ENCODE measurements at places on chromosomes 2 and 18.

- no peak for DNase-seq
Observed at GRCh38 chr2:191666732-191667131, 11.2 kb upstream of the NABP1 start.

GRCh38 chr18:63586431-63586830 is 712 bp upstream of the SERPINB13 start:
- DNase-seq, result no peak

- DNase-seq, result no peak
Observed at GRCh38 chr2:38092196-38092902, 16.4 kb upstream of the CYP1B1 start.

DNA sequence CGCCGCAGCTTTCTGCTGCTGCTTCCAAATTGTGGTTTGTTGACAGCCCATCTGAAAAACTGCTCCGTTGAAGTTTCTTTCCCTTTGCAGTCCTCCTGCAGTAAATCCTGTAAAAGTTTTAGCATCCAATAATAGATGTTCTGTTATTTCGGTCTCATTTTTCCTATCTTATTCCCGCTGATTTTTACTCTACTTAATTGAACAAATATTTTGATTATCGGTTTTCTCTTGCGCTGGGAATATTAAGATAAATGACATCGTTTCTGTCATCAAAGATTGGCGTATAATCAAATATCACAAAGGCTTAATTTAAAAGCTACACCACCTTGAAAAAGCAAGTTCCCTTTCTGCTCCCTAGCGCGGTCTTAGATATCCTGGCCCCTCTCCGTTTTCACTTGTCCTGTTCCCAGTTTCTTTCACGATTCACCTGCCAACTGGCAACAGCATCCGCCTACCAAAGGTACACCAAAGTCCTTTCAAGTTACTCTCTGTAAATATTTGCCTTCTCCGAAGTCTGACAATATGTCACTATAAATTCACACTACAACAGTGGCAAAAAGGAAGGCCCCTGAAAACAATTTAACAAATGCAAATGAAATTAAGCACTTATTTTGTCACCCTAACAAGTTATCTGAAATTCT is 1.0 kb upstream of the STRN start:
- no peak for DNase-seq

DNA sequence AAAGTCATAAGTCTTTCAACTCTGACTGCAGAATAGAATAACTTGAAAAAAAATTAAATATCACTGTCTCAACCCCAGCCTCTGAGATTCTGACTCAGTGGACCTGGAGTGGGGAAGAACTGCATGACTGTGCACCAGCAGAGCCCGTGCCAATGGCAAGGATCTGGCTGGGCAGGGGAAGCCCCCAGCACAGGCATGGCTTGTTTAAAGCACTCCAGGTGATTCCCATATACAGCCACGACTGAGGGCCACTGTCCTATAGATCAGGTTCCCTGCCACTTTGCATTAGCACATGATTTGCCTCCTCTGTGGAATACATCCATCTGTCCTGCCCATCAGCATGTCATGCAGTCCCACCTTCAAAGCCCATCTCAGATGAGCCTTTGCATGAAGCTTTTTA is 45.9 kb upstream of the NCK2 start:
- no peak for DNase-seq

GRCh38 chr18:28984731-28985130 is 807.8 kb upstream of the CDH2 start:
- DNase-seq, result no peak

DNA sequence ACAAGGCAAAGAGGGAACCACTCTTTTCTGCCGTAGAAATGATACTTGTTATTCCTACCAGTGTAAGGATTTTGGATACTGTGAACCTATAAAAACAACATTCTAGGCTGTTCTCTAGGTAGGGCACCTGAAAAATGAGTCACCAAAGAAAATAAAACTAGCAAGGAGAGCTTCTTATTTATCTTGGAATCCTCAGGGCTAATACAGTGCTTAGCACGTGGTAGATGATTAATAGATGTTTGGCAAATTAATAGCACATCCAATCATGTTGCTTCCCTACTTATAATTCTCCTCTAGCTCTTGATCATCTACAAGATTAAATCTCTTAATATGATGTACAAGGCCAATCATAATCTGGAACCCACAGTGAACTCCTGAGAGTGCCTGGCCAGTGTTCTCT is 73.1 kb downstream of the AAK1 start:
- DNase-seq, result no peak

GRCh38 chr2:66521291-66521922 is 86.5 kb downstream of the MEIS1 start:
- no peak for DNase-seq

DNA sequence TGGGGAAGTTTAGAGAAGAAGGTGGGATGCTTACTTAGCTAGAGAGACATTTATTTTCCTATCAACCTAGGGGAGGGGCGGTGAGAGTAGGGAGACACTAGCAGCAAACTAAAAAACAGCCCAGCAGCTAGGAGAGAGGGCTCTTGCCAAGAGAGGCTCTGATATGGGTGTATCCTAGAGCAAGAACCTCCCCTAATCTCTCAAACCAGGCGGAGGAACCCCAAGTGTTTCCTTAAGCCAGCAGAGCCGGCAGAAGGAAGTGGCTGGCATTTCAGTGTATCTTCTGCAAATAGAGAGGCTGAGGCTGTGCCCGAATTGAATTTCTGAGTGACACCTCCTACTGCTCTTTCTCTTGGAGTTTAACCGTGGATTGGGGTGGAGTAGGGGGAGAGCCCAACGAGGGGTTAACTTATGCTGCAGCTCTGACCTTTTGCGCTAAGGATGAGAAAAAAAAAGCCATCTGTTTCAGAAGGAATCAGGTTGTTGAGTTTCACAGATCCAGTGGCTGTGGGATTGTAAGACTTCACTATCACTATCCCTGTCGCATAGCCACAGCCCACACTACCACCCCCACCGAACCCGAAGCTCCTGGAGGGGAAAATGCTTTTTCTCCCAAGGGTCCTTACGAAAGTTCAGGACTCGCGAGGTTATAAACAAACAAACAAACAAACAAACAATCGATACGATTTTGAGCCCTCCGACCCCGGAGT is 1.4 kb downstream of the ST8SIA5 start:
- no peak for DNase-seq

GRCh38 chr2:96831679-96832078 is 12.1 kb downstream of the ANKRD23 start:
- no peak for DNase-seq

DNA sequence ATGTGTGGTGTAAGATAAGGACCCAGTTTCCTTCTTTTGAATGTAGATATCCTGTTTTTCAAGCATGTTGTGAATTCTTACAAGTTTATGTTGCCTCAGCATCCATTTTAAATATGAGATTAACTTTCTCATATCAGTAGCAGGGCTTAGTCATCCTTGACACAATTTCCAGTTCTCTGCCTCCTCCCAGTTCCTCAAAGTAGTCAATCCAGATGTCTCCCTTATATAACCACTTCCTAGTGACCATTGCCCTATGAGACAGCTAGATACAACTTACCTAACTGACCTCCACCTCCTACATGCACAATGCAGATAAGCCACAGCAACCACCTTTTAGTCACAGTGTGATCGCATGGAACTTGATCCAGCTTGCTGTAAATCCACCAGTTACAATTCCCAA is 269.2 kb upstream of the ZNF521 start:
- no peak for DNase-seq

- DNase-seq, result no peak
Observed at GRCh38 chr2:8307606-8308180, 374.2 kb upstream of the ID2 start.

DNA sequence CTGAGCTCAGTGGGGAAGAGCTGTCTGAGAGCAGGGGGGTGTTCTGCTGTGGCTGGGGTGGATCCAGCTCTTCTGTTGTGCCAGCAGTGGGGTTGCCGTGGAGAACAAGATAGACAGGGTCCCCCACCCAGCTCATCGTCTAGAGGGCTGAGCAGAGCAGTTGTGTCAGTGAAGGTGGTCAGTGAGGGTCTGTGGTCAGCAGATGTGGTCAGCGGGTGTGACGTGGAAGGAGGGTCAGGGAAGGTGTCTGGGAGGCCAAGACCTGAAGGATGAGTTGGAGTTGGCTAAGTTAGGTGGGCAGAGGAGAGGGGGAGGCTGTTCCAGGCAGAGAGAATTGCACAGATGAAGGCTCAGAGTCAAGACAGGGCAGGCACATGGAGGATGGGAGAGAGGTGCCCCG is 103.1 kb downstream of the DGKD start:
- no peak for DNase-seq
